Activated CD8-positive, alpha-beta memory T cell treated with anti-CD3 and anti-CD28 coated beads for 1 hour (primary cell): ENCODE measurements at places on chromosomes 4 and X.

- no peak for DNase-seq
Measured at GRCh38 chr4:78428996-78429395, 122.6 kb upstream of the ANXA3 start.

DNA sequence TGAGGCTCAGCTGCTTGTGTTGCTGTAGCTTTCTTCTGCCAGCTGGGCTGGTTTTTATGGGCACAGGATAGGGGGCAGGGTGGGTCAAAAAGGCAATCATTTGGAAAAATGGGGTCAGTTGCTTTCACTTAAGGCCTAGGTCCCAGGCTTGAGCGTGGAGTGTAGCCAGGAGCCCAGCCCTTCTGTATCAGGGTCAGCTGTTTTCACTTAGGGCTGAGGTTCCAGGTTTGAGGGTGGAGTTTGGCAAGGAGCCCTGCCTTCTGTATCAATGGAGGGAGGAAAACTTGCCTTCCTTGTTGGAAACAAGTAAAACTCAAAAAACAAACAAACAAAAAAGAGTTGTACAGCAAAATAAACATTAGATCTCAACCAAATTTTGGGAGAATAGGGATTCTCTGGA, 37.0 kb upstream of the UGT8 start:
- no peak for DNase-seq

GRCh38 chr4:152594978-152595925, 59.4 kb upstream of the FBXW7 start:
- no peak for DNase-seq

- DNase-seq: no peak
Measured at GRCh38 chr4:147994491-147995385, 262.9 kb downstream of the ARHGAP10 start.
